Metanephros (tissue), 2 donors: ENCODE measurements at places on chromosomes 7 and 10. TPM values are rescaled to one million over a fixed set of nuclear protein-coding genes. Genes with fewer than 3 reads are reported as not detected.

SRI gene
- 64.1 TPM for total RNA-seq

PPRC1 gene
- total RNA-seq = 17.2 TPM

HHEX gene
- 5.3 TPM for total RNA-seq

PLEKHS1 gene
- total RNA-seq = 0.18 TPM

ACTR3C gene
- 23.4 TPM for total RNA-seq
